Astrocyte (in vitro differentiated cells and primary cell): ENCODE measurements at places on chromosomes 12 and 14. TPM values are rescaled to one million over a fixed set of nuclear protein-coding genes. Genes with fewer than 3 reads are reported as not detected.

SPATS2 gene
- total RNA-seq = 44.0 and 46.3 TPM in 2 replicates

HHIPL1 gene
- 0.86 and 1.1 TPM in 2 replicates for total RNA-seq

ANO2 gene
- total RNA-seq = 0.17 and 0.93 TPM in 2 replicates

MGAT4C gene
- 1.1 and 1.2 TPM in 2 replicates for total RNA-seq

SAMD15 gene
- 2.1 and 2.9 TPM in 2 replicates for total RNA-seq

AVPR1A gene
- 0.05 TPM in 1 of 2 replicates, not detected in the other for total RNA-seq

MGP gene
- total RNA-seq = not detected in 2 replicates

GALNT6 gene
- 9.9 and 13.8 TPM in 2 replicates for total RNA-seq

NOVA1 gene
- 8.4 and 8.9 TPM in 2 replicates for total RNA-seq

NGB gene
- not detected in 2 replicates for total RNA-seq

SDR39U1 gene
- total RNA-seq = 27.6 and 28.1 TPM in 2 replicates
